ENCODE measurements at places on chromosomes 3 and 15.

DNA sequence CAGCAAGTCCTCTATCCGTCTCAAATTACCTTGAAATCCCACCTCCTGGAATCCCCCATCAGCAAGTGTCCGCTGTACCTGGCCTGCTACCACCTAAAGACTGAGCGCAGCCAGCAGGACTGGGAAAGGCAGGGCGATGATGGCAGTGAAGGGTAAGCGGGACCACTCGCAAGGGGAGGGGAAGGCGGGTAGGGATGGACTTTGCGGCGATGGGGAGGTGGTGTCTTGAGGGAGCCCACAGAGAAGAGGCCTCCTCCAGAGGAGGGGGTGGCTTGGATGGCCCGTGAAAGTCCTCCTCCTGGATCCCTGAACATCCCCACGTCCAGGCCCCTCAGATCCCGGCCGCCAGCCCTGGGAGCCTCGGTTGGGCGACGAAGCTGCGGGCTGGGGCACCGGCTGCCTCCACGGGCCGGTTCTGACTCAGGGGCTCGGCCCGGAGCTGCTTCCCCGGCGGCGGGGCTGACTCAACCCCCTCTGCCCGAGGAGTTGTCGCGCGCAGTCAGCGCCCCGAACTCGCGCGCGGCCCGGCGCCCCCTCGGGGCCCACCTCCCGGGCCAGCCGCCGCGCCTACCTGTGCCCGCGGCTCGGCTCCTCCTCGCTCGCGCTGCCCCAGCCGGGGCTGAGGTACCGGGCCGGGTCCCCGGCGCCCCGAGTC is 512 bp downstream of the LARP6 start:
- DNase-seq: no peak

GRCh38 chr3:188956839-188957489 is 214.8 kb upstream of the TPRG1 start:
- DNase-seq: peak; percentile 18

- DNase-seq: no peak
Observed at GRCh38 chr3:13237776-13238490, 164.7 kb upstream of the IQSEC1 start.

DNA sequence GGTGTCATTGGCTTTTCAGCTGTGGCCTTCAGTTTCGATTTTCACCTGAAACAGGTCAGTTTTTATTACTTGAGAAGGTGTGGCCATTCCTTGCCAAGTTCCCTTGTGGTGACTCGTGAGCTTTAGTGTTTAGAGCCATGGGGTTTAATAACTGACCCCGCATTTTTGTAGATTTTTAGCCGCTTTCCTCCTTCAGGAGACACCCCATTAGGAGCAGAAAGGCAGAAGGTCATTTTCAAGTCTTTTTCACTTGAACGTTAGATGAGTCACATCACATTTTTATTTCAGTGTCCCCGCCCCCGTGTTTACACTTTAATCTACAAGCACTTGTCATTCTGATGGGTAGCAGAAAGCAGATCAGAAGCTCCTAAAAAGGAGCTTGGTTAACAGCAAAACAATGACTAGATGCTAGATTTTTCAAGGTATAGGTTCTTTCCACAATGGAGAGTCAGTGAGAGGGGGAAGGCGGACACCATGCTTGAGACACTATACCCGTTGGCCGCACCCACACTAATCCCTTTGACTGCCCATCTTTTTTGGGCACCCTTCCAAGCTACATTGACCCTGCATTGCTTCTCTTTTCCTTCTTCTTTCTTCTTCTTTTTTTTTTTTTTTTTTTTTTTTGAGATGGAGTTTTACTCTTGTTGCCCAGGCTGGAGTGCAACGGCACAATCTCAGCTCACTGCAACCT is 132.7 kb downstream of the GHSR start:
- no peak for DNase-seq

DNA sequence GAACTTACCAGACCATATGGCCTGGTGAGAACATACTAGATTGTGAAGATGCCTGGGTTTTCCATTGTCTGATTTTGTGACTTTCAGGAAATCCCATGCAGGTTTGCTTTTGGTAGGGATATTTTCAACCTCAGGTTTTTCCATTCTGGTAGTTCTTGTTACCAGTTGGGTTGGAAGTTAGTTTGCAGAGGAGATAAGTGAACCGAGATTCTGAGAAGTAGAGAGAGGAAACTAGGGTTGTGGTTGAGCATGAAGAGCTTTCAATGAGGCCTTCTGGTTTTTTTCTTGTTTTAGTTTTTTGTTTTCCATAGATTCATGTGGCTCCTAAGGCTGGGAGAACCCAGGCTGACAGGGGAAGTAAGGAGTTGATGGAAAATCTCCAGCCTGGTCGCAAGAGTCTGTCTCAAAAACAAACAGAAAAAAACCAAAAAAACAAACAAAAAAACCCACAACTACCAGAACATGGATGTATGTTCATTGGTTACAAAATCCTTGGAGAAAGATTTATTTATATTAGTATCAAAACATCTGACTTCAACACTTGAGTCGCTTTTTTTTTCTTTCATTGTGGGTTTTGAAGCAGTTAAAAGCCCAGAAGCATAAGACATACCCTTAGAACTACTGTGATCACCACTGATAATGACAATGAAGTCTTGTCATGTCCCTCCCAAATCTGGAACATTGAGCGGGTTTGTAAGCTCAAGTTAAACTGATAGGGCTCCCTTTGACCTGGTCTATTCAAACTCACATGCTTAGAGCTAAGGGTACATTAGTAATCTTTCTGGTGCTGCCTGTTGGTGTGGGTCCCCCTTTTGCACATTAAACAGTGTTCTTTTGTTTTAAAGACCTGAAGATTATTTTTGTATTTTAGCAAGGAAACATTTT is 3.2 kb downstream of the GPR171 start:
- DNase-seq: no peak

GRCh38 chr3:140863580-140864009 is 78.0 kb upstream of the SLC25A36 start:
- peak; percentile 3 for DNase-seq

- DNase-seq: no peak
Observed at GRCh38 chr3:33075995-33076394, 21.0 kb downstream of the GLB1 start.

DNA sequence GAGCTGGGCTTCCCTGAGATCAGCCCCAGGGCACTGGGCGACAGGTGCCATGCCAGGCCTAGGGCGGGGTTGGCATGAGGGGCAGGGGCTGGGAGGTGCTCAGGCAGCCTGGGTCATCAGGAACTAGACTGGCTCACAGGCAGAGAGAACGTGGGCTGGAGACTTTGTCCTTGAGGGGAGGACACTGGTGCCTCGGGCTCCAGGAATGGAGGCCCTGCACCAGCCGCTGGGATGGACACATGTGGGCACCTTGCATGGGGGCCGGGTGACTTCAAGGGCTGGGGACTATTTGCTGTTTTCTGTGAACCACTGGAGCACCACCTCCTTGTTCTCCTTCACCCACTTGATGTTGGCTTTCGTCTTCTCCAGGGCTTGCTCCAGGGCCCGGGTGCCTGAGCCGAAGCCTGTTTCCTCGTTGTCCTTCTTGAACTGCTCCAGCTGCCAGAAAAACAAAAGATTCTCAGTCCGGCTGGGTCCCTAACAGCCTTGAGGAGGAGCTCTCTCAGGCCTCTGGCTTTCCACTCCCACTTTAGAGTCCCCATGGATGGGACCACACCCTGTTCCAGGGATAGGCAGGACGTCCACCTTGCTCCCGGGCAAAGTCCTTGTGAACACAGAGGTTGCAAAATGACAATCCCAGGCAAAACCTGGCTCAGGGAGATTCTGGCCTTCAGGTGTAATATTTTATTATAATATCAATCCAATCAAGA is 9.1 kb downstream of the MESP2 start:
- no peak for DNase-seq

GRCh38 chr3:170802164-170803151 is 67.5 kb downstream of the RPL22L1 start:
- no peak for DNase-seq
